ENCODE measurements at places on chromosomes 6 and 20. TPM values are rescaled to one million over a fixed set of nuclear protein-coding genes. Genes with fewer than 3 reads are reported as not detected.
A peak's percentile ranks its signal among the peaks of the same experiment; 100 is the strongest.

DNA sequence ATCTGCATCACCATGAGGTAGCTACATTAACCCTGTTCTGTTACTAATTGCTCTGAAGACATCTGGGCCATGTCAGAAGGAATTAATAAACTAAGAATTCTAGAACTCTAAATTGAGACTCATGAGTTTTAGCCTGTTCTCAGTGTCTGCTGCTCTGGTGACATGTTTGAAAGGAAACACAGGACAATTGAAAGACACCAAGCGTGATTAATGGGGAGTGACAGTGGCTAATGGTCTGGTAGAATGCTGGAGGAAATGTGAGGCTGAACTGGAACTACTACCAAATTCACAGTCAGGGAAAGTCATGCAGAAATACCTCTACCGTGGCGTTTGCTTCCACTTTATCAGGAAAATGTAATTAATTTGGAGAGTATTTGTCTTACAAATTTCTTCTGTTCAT lies 140.0 kb downstream of the TBC1D7 start:
- DNase-seq: no peak

GRCh38 chr6:42049948-42050296 lies 402 bp upstream of the TAF8 start:
- DNase-seq: no peak

- peak; percentile 72 for DNase-seq
Observed at GRCh38 chr20:31719644-31720485, 2.8 kb downstream of the BCL2L1 start.

DNA sequence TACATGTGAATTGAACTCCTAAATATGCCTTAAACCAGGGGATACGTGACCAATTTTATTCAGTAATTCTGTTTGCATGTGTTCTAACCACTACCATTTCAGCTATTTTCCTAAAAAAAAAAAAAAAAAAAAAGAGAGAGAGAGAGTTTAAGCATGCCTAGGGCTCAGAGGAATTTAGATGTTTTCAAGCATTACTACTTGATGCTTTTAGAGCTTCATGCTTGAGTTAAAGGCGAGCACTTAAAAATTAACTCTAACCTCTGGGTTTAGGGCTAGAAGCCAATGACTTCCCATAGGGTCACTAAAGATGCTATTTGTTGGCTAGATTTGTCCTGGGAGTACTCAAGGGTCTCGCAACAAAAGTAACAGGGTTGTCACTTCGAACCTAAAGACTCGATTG lies 217.7 kb downstream of the ATXN1 start:
- no peak for DNase-seq

DNA sequence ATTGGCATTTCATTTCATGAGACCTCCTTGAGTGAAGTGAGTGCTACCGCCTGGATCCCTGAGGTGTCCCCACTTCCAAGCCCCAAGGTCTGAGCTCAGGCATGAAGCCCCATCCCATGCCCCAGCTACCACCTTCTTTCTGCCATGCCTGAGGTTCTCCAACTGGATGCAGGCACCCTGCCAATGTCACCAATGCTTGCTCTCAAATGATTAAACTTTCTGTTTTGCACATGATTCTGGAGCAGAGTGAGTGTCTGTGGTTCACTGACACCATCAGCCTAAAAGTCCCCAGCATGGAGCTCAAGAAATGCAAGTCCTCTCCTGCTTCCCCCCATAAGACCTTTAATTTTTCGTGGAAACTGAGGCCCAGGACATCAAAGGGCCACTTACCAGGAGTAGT lies 43.7 kb upstream of the BPIFA2 start:
- DNase-seq: no peak

GRCh38 chr6:137820425-137820824 lies 46.6 kb upstream of the TNFAIP3 start:
- DNase-seq: no peak

- no peak for DNase-seq
Observed at GRCh38 chr6:134449004-134449403, 131.1 kb upstream of the SGK1 start.

DNA sequence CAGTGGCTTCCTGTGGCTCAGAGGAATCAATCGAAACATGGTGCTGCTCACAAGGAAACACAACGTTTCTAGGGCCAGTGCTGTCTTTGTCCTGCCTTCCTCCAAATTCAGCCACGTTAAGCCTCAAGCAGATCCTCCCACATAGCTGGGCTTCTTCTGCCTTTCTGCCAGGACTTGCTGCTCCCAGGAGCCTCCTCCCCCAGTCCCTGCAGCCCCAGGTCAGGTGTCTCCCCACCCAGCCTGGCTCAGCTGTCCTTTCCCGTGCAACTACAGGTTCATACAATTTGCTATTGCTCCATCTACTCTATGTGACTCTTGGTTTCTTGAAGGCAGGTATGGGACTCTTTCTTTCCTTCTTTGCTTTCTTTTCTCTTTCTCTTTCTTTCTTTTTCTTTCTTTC lies 215.3 kb upstream of the RNF24 start:
- DNase-seq: no peak

GRCh38 chr20:33963751-33964150 lies 30.0 kb upstream of the RALY start:
- no peak for DNase-seq

GRCh38 chr6:3285049-3285639 lies 26.4 kb downstream of the PSMG4 start:
- DNase-seq: no peak

GRCh38 chr6:10414756-10415616 lies at the start of gene TFAP2A:
Gene TFAP2A, minus strand, starts transcription at chr6:10415074. Its CDS starts 83 bp downstream, at chr6:10414991.
- peak; percentile 91 for DNase-seq

DNA sequence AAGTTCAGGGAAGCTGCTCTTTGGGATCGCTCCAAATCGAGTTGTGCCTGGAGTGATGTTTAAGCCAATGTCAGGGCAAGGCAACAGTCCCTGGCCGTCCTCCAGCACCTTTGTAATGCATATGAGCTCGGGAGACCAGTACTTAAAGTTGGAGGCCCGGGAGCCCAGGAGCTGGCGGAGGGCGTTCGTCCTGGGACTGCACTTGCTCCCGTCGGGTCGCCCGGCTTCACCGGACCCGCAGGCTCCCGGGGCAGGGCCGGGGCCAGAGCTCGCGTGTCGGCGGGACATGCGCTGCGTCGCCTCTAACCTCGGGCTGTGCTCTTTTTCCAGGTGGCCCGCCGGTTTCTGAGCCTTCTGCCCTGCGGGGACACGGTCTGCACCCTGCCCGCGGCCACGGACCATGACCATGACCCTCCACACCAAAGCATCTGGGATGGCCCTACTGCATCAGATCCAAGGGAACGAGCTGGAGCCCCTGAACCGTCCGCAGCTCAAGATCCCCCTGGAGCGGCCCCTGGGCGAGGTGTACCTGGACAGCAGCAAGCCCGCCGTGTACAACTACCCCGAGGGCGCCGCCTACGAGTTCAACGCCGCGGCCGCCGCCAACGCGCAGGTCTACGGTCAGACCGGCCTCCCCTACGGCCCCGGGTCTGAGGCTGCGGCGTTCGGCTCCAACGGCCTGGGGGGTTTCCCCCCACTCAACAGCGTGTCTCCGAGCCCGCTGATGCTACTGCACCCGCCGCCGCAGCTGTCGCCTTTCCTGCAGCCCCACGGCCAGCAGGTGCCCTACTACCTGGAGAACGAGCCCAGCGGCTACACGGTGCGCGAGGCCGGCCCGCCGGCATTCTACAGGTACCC lies at the start of gene ESR1:
Gene ESR1 (plus strand): TSS at position 170 of the 858 bp plus-strand sequence. CDS start 231 bp downstream, at position 401.
- peak; percentile 21 for DNase-seq

- DNase-seq: no peak
Observed at GRCh38 chr6:111993342-111993741, 60.6 kb upstream of the CCN6 start.

GRCh38 chr6:159376516-159377158 lies 207.4 kb downstream of the FNDC1 start:
- no peak for DNase-seq

GRCh38 chr20:4329232-4329631 lies 313.9 kb upstream of the RNF24 start:
- DNase-seq: no peak

- no peak for DNase-seq
Observed at GRCh38 chr20:5442101-5442500, 125.3 kb upstream of the PROKR2 start.

- DNase-seq: no peak
Observed at GRCh38 chr6:138803331-138803730, 7.4 kb downstream of the ECT2L start.

SALL4 gene
- 2.4 TPM for total RNA-seq

ALDH8A1 gene
- not detected for total RNA-seq

TBC1D32 gene
- 2.6 TPM for total RNA-seq

SLC22A3 gene
- 0.94 TPM for total RNA-seq

PRKN gene
- not detected for total RNA-seq

SLC32A1 gene
- total RNA-seq: not detected

PTK7 gene
- 76.3 TPM for total RNA-seq

OXT gene
- total RNA-seq: not detected

All from M059J (cell line).